ENCODE measurements at places on chromosomes 13 and 19.

DNA sequence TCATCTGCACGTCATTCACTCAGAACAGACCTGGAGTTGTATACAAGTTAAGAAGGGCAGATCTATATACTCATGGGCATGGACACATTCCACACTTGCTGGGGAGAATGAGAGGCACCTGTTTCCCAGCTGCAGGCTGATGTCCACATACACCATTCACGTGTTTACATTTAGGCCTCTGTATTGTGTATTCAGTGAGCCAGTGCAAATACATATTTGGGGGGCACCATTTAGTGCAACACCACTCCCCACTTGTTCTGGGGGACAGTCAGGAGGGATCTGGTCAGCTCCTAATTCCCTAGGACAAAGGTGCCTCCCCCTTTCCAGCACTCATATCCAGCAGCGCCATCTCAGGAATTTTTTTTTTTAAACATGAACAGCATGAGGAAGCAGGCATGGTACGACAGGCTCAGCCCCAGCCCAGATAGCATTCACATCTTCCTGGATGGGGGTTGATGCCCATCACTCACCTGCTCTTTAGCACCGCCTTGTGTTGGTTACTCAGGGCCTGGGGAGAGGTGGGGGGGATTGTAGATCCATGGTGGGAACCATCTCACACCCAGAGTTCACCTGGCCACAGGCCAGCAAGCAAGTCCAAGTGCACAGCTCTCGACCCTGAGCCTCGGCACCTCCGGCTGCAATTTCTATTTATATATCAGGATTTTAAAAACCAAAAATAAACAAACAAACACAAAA lies 56.9 kb upstream of the ZNF254 start:
- no peak for DNase-seq

DNA sequence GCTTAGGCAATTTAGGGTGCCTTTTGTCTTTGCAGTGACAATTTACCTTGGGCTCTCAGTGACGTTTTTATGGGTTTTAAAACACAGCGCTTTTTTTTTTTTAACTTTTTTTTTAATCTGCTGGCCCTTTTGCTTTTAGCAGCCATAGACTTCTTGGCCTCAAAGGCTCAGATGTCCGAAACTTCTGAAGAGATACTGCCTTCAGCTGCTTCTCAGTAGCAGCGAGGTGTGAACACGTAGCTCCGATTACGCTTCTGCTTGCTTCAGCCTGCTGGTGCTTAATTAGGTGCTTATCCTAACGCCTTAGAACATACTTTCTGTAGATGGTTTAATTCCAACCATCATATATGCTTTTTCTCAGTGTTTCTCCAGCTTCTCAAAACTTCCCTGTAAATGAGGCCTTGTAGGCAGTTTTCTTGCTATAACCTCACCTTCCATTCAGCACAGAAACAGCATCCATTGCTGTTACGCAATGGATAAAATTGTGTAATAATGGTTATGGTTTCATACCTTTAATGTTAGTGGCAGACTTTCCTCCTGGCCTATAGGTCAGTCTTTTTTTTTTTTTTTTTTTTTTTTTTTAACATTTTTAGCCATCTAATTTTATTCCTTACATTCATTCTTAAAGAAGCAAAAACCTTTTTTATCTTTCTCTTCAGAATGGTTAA lies 723.9 kb downstream of the GPC5 start:
- no peak for DNase-seq

- no peak for DNase-seq
Measured at GRCh38 chr19:40147693-40148347, 43.4 kb upstream of the MAP3K10 start.

DNA sequence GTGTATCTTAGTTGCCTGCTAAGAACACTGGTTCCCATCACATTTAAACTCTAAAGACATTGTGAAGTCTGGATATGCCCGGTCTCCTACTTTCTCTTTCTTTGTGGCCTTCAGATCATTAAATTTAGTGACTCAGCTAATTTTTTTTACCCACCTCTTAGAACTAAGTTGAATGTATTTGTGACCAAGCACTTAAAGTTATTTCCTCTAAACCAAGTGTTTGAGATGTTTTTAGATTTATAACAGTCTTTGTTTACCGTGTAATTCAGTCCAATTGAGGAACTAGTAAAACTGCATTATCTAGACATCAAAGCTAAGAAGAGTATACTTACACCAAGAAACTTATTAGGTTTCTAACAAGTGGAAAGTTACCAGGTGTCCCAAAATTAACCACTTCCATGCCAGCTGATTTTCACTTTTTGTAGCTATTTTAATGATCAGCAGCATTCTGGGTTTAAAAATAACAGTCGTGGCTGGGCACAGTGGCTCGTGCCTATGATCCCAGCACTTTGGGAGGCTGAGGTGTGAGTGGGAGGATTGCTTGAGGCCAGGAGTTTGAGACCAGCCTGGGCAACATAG lies 53.1 kb downstream of the ARHGAP35 start:
- no peak for DNase-seq

GRCh38 chr13:97258801-97259200 lies 36.7 kb downstream of the MBNL2 start:
- DNase-seq = no peak

DNA sequence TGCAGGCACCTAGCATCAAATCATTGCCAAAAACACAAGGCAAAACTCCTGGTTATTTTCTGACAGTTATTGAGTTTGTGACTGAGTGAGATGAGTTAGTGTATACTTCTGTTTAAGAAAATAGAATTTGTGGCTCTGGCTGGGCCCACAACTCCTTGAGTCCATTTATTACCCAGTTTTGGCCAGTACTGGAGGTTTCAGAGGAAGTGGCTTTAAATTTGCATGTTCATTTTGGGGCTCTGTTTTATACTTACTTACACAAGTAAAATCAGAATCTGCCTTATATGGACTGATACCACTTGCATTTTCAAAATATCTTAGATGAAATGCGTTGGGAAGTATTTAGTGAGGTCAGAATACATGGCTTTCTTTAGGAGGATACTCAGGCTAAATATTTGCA lies 29.0 kb downstream of the TNFSF11 start:
- peak; percentile 44 for DNase-seq

Data from GM12864 (cell line).